Fibroblast of skin of scalp (primary cell): ENCODE measurements at places on chromosomes 7 and 10.
A peak's percentile ranks its signal among the peaks of the same experiment; 100 is the strongest.

- DNase-seq: no peak
These were observed 146.4 kb downstream of the MGMT start for GRCh38 chr10:129613377-129613980.

DNA sequence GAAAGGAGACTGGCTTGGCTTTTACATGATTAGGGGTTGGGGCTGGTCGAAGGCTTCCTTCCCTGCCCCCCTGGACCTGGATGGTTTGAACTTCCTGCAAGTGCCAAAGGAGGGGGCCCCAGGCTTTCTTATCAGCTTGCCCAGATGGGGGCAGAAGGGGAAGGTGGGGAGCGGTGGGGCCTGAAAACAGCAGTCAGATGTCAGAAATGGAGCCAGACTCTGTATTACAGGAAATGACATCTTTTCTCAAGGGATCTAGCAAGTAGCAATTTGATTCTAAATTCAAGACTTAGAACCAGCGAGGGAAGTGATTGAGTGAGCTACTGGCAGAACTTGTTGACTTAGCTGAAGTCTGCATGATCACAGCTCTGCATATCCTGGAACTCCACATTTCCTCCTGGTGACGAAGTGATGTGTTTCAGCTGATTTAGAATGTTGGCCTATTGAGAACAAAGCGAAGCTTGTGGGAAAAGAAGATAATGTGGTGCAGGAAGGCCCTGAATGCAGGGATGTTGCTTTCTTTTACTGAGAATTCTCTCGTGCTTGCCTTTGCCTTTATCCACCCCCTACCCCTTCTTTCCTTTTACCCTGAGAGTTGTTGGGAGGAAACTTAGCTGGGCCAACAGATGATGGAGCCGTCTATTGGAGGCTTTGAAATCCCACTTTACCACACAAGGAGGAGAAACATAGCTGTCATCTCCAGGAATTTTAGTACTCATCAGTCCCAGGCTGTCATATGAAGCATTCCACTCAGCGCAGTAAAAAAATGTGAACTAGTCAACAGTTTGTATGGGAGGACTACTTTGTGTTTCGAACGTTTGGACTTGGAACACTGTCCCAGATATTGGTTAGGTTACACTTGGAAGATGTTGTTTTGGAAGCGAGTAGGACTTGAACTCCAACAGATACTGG, 43.2 kb downstream of the CCNY start:
- DNase-seq: peak; percentile 80

DNA sequence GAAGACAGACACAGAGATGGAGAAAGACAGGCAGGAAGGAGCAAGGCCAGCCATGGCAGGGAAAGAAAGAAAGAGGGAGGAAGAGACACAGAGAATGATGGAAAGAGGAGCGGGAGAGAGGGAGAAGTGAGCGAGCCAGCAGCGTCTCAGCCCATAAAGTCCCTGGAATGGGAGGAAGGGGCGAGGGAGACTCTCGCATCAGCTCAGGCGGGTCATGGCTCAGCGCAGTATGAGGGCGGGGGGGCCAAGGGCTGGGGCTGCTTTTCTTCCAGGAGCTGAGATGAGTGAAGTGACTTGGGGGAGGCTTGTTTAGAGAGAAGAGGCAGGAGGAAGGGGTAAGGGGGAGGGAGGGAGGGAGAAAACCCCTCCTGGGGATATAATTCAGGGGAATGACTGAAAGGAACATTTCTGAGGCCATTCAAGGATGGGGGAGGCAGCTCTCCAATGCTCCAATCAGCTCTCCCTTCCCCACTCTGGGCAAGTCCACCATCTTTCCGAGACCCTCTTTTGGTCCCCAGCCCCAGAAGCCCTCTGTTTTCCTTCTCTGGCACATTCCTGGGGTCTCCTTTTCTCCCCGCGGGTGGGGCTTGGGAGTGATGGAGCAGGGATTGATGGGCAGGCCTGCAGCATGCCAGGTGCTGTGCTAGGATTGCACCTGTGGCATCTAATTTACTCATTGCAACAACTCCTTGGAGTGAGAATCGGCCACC, 87.9 kb downstream of the HIF1AN start:
- no peak for DNase-seq

- DNase-seq: peak; percentile 30
These were observed 10.9 kb upstream of the CHRM2 start for GRCh38 chr7:136857573-136857972.

DNA sequence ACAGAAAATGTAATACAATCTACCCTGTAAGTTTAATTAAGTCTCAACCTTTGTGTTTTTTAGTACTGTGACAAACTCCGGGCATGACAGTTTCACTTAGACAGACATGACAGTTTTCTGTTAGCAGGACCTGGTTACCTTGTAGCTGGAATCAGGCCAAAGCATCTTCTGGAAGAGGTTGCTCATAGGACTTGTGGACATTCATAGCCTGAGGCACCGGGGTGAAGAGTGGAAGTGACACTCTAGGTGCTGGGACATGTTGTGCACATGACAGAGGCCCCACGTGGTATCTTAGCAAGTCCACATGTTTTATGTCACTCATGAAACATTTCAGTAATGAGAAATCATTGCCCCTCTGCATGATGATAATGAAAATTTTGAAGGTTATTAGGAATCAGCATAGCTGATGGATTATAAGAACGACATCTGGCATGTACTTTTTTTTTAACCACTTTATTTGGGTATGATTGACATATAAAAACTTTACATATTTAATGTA, 441.4 kb downstream of the CNTNAP2 start:
- DNase-seq: no peak

- no peak for DNase-seq
These were observed 605.9 kb downstream of the KCNMA1 start for GRCh38 chr10:77031531-77032187.

DNA sequence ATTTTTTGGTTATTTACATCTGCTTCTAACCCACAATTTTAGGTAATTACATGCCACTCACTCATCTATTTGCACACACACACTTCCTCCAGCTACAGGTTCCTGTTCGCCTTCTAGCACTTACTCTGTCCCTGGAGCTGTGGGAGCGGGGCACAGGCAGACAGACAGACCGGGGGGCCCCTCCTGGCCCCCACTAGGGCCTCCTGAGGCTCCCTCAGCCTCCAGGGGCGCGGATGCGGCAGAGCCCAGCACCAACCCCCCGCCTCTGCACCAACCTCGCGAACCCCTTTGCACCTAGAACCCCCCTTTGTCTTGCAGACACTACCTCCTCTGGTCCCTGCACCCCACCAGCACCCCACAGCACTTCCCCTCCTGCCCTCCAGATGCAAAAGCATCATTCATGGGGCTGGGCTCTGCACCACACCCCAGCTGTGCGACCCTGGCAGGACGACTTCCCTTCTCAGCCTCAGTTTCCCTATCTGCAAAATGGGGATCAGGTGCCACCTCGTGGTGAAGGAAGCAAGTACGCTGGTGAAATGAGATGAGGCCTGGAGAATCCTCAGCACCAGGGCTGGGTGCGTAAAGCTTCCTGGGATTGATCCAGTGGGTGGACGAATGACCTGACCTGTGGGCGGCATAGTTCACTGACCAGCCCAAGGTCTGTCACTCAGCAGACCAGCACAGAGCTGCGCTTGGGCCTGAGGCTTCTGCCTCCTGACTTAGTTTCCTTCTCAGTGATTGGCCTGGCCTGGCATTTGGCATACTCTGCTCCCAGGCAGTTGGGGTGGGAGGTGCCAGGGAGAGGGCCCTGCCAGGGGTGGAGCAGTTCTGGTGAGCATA, 37.9 kb downstream of the ELFN1 start:
- no peak for DNase-seq

DNA sequence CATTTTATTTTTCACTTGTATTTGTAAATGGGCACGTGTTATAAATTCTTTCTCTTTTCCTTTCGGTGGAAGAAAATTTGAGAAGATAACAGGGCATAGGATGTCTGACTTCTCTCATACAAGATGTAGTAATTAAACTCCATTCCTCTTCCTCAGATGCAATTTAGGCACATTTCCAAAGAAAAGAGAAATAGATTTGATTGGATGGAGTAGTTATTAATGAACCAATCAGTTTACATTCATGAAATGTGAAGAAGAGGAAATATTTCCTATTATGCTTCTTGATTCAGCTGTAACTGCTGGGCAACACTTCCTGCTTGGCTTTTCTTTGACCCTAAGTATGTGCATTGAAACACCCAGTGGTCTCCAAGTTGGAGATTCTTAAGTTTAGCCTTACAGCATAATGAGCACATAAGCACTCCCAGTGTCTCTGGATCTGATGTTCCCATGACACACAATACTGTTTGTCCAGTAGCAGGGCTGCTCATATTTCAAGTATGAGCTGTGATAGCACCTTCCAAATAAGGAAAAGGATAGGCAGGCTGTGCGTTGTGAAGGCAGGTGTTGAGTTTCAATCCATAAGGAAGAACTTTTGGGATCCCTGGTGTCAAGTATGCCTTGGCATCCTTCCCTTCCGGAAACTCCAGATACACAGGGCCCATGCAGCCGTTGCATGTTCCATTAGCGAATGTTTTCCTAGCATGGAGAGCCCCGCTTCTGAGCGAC, 33.4 kb upstream of the COBL start:
- DNase-seq: peak; percentile 89

- DNase-seq: no peak
These were observed 125.7 kb downstream of the GFRA1 start for GRCh38 chr10:116147147-116147905.

DNA sequence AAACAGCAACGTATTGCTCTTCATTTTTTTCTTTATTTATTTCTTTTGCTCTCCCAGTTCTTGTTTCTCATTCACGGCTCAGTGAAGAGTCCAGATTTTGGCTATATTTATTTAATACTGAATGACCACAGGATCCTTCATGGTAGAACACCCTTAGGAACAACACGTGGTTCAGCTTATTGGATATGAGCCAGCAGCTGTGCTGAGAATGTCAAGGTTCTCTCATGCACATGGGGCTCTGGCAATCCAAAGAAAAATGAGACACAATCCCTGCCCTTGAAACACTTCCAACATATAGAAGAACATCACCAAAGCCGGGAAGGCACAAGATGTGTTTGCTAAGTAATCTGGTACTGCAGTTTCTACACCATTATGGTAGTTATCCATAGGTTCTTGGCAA, 852.9 kb downstream of the SORCS1 start:
- DNase-seq: peak; percentile 1

GRCh38 chr10:20454331-20454730, 442.8 kb downstream of the NEBL start:
- DNase-seq: no peak

DNA sequence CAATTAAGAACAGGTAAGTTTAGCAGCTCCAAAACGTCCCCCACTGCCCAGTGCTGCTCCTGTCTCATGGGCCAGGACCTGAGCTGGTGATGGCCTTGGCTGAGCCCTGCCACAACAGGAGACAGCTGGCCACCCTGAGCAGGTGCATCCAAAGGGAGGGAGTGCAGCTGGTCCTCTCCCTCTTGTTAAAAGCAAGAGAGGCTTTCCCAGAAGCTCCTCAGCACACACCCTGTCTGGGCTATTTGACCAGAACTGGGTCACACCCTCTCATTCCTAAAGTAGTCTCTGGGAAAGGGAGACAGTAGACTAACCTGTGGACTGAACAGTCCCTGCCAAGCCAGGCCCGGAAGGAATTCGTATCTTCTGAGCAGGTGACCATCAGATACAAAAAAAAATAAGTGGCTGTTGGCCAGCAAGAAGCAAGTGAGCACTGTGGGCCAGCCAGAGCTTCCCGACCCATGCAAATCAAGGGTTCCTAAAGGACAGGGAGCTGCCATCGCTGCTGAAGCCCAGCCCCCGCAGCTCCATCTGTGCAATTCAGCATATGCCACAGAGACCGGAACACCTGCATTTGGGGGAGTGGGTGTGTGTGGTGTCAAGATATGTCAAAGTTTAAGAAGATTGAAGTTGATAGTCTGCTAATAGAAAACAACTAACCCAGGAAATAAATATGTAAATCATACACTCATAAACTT, 2.1 kb upstream of the TMEM72 start:
- DNase-seq: no peak

- no peak for DNase-seq
These were observed 184.8 kb upstream of the NRP1 start for GRCh38 chr10:33519130-33519860.
